Neural crest cell (in vitro differentiated cells): ENCODE measurements at places on chromosomes 1 and 21. TPM values are rescaled to one million over a fixed set of nuclear protein-coding genes. Genes with fewer than 3 reads are reported as not detected.

DNA sequence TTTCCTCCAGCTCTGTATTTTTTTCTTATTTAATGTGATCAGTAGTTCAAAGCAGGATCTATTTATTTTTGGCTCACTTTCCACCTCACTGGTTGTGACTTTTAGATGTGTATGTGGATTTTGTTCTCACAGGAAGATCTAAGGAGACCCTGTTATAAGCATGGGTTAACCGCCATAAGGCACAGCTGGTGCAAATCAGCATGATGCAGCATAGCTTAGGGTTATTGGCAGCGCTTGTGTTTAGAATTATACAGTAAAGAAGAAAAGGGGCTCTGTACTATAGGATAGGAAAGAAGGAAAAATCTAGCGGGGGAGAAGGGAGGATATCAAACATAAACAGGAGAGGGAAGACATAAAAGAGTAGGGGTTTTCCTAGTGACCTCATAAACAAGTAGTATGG is 26.9 kb upstream of the RGL1 start:
- H3K27me3 ChIP-seq = no peaks in the 10 kb centered on the region
- H3K4me1 ChIP-seq = peaks cover 10% of the 10 kb centered on the region
- DNase-seq = no peak
- H3K27ac ChIP-seq = no peak overlapping the region

DNA sequence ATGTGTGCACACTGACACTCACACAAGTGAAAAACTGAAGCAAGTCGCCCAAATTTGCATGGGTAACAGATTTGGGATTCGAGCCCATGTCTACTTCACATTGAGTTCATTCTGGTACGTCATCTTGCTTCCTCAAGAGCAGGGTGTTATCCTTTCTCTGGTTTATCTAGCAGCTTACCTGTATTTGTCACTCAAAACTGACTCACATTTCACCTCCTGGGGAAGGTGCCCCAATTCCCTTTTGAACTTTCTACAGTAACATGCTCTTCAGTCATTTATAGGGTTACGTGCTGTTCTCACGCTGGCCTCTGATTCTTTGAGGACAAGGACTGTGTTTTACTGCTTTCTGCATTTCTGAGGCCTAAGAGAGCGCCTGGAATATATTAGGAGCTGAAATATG is 162.8 kb downstream of the PDE4B start:
- no peak for DNase-seq
- H3K36me3 ChIP-seq = no peaks in the 10 kb centered on the region
- no peaks in the 10 kb centered on the region for H3K27me3 ChIP-seq

Gene FCRL5
- not detected in 2 replicates for total RNA-seq

Gene RCC2
- 224 and 225 TPM in 2 replicates for total RNA-seq
